ENCODE measurements at places on chromosomes 2 and 18. TPM values are rescaled to one million over a fixed set of nuclear protein-coding genes. Genes with fewer than 3 reads are reported as not detected.
A peak's percentile ranks its signal among the peaks of the same experiment; 100 is the strongest.

GRCh38 chr2:68225119-68225632 is 27.2 kb downstream of the PPP3R1 start:
- H3K27me3 ChIP-seq = no peaks in the 10 kb centered on the region
- H3K4me3 ChIP-seq = no peak overlapping the region

- DNase-seq = no peak
- H3K27ac ChIP-seq = peak overlapping the region; percentile 63
- H3K4me1 ChIP-seq = peaks cover 60% of the 10 kb centered on the region
- H3K4me3 ChIP-seq = peak overlapping the region; percentile 37
- no peaks in the 10 kb centered on the region for H3K27me3 ChIP-seq
Measured at GRCh38 chr2:119862127-119862889, 102.6 kb downstream of the PTPN4 start.

GRCh38 chr2:105929516-105929915 is 184.8 kb downstream of the NCK2 start:
- no peaks in the 10 kb centered on the region for H3K36me3 ChIP-seq
- H3K27ac ChIP-seq = peak overlapping the region; percentile 33

The SIX3 gene
- 0.25 TPM for total RNA-seq

DNA sequence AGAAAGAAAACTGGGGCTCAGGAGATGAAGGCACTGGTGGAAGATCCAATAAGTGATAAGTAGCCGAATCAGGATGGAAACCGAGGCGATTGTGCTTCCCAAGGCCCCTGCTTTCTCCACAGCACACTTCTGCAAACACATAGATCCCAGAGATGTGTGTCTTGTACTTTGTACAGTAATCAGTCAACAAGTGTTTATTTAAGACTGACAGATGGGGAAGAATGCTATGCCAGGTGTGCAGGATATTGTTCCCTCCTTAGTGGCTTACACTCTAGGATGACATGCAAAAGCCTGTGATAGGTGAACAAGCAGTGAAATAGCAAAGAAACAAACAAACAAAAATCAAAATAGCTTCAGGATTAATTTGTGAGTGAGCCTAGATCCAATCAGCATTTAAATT is 116.6 kb downstream of the ACTR3 start:
- no peak overlapping the region for H3K4me3 ChIP-seq
- no peaks in the 10 kb centered on the region for H3K27me3 ChIP-seq
- DNase-seq = no peak

The RTKN gene
- total RNA-seq = 3.9 TPM

The SLC14A1 gene
- total RNA-seq = 6.0 TPM

The GTF2A1L gene
- not detected for total RNA-seq

DNA sequence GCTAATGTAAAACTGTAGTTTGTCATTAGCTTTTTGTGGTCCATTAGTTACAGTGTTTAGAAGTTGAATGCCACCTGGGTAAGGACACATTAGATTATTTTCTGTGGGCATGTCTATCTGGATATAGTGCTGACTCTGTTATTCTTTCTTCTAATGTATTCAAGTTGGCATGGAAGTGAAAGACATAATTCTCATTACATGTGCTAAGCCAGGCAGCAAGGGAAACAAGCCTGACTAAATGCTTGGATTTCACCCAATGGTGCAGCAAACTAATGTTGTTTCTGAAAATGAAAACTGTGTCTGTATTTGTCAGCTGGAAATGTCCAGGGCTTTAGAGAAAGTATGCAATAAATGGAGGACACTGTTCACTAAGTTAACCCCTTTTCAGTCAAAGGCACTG is 100.7 kb downstream of the NUP35 start:
- DNase-seq = no peak
- peaks cover 5% of the 10 kb centered on the region for H3K4me1 ChIP-seq
- no peak overlapping the region for H3K4me3 ChIP-seq
- no peaks in the 10 kb centered on the region for H3K27me3 ChIP-seq
- H3K27ac ChIP-seq = no peak overlapping the region

GRCh38 chr2:125272651-125273050 is 1247.6 kb downstream of the CNTNAP5 start:
- H3K27me3 ChIP-seq = no peaks in the 10 kb centered on the region
- no peak overlapping the region for H3K27ac ChIP-seq
- no peaks in the 10 kb centered on the region for H3K4me1 ChIP-seq
- no peaks in the 10 kb centered on the region for H3K36me3 ChIP-seq
- no peak overlapping the region for H3K4me3 ChIP-seq

Data from activated T-helper 2 cell treated with anti-CD3 and anti-CD28 coated beads, Interferon-gamma antibody, Interleukin-2, Interleukin-4, amounts not matched to agents 10 μg/mL and 5 μg/mL and 100 μg/mL, durations not matched to agents 14 hours and 24 hours and 36 hours (primary cell).